ENCODE measurements at places on chromosomes 5 and 9.

DNA sequence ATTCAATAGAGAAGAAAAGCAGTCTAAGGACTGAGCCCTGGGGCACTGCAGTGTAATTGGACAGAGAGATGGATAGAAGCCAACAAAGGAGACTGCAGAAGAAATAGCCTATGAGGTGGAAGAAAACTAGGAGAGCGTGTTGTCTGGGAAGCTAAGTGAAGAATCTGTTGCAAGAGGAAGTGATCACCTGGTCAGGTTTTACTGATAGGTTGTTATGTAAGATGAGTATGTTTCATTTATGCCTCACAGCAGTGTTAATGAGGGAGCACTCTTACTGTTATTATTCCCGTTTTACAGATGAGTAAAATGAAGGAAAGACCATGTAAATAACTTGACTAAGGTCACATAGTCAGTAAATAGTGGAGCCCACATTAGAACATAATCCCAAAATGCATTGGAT, 80.0 kb upstream of the GRHPR start:
- no peak for DNase-seq

DNA sequence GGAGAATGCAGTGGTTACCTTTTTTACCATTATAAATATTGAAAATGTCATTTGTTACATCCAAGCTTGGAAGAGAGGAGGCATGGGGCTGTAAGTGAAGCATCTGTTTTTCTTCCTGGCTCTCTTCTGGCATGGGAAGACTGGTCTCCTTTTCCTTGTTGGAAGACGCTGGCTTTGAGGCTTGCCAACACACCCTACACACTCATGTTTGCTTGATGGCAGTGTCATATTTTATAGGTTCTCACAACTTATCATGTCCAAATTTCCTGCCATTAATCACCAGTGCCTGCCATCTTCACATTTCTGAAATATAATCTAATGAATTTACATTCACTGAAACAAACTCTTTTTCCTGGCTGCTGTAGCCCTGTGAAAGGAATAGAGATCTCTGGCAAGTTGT, 252.9 kb downstream of the MAN2A1 start:
- DNase-seq: no peak

DNA sequence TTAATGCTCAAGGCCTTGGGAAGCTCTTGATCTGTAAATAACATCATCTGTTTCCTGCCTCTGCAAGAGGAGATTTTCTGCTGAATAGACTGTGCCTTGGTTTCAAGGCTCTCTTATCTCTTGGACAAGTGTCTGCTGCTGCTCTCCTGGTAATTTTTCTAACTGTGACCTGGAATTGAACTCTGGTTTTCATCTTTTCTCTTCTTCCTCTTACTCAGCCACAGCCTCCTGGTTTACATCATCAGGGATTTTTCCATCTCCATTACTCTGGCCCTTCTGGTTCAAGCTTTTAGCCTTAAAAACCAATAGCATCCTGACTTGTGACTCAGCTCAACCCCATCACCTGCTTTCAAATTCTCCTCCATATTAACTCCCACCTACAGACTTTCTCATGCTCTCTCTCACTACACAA, 49.6 kb upstream of the ITGA1 start:
- no peak for DNase-seq

- DNase-seq: no peak
Measured at GRCh38 chr5:16140944-16141343, 38.6 kb downstream of the MARCHF11 start.

DNA sequence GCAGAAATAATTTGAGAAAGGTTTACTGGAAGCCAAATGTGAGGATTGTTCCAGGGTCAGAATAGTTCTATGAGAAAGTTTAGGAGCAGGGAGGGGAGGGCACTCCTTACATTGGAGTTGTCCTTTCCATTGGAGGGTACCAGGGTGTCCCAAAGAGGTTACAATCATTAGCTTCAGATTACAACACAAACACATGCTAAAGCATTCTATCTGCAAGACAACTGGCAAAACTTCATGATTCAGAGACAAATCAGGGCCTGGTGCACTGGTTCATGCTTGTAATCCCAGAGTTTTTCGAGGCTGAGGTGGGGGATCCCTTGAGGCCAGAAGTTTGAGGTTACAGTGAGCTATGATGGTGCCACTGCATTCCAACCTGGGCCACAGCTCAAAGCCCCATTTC, 51.8 kb downstream of the NSUN2 start:
- no peak for DNase-seq

DNA sequence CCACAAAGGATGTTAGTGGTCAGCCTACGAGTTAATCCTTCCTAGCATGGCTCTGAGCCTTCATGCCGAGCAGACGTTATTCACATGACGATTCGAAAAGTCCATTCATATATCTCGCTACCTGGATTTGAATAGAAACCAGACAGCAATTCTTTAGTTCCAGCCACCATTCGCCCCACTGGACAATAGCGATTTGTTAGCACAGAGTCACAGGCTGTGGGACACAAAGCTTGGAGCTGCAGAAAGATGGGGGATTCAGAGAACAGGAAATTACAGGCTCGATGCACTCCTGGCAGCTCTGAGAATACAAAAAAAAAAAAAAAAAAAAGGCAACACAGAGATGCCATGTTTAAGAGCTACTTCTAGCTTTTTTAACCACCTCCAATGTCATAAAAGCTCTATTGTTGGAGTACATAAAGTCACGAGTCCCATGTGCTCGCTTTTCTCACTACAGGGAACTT, 110.7 kb downstream of the NR6A1 start:
- DNase-seq: peak; percentile 81

DNA sequence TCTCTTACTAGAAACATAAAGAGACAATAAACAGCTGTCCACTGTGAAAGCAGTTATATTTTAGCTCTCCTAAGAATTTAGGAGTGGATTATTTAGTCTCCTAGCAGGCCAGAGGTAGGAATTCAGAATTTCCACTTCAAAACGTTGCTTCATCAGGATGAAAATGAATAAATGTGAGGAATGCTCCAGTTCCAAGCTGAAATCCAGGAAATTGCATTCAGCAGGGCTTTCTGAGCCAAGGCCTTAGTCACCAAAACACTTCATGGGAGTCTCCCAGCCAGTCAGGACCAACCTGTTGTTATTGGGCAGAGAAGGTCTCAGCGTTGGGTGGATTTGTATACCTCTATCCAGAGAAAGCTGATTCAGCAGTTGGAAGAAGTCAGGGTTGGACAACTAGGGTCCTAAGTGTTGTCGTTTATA, 1040.3 kb downstream of the TLE1 start:
- peak; percentile 75 for DNase-seq

- DNase-seq: no peak
Measured at GRCh38 chr5:124738681-124739633, 7.5 kb downstream of the ZNF608 start.

DNA sequence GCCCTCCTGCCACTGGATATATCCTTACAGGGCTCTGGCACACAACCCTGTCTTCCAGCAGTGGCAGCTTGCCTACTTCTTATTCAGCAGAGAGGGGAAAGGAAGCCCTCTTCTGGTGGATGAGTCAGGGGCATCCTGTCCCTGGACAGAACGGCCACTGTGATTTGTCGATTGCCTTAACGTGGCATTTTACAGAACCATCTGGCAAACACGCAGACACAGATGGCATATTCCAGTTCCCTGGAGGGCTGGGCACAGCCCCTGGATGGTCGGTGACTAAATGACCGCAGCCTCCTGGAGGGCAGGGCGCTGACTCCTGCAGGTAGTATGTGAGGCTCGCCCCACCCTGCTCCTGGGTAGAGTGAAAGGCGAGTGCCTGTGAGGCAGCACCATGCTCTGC, 62.1 kb downstream of the DCP2 start:
- no peak for DNase-seq

DNA sequence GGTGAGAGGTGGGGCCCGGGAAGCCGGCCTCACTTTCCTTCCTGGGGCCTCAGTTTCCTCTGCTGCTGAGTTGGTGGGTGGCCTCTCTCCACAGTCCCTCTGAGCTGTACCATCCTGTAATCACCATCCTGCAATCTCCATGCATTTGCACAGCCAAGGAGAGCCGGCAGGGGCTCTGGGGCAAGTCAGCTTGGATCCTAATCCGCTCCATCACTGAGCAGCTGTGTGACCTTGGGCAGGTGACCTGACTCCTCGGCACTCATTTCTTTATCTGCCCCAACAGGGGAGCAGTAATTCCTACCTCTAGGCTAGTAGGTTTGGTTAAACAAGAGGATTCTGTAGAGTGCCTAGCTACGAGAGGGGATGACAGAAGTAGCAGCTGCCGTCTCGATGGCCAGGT, 88.2 kb upstream of the ZNF618 start:
- no peak for DNase-seq

- DNase-seq: no peak
Measured at GRCh38 chr5:62560786-62561185, 17.8 kb upstream of the LRRC70 start.

GRCh38 chr9:120668399-120668798, 45.9 kb downstream of the MEGF9 start:
- no peak for DNase-seq

GRCh38 chr5:45411971-45412612, 284.1 kb downstream of the HCN1 start:
- peak; percentile 3 for DNase-seq

DNA sequence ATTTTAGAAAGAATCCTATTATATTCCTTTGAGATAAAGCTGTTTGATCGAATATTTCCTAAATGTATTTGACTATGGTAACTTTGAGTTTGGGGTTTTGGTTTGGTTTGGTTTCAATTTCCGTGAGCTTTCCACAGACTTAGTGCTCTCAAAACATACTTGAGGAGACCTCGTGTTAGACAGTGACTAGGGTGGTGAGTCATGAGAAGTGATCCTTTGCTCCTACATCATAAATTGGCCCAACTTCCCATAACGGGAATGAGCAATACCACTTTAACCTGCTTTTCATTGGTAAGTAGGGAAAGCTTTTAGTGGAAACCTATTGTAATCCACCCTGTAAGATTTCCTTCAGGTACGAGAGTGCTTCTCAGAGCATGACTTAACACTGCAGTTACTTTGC, 3.8 kb upstream of the RASEF start:
- no peak for DNase-seq

DNA sequence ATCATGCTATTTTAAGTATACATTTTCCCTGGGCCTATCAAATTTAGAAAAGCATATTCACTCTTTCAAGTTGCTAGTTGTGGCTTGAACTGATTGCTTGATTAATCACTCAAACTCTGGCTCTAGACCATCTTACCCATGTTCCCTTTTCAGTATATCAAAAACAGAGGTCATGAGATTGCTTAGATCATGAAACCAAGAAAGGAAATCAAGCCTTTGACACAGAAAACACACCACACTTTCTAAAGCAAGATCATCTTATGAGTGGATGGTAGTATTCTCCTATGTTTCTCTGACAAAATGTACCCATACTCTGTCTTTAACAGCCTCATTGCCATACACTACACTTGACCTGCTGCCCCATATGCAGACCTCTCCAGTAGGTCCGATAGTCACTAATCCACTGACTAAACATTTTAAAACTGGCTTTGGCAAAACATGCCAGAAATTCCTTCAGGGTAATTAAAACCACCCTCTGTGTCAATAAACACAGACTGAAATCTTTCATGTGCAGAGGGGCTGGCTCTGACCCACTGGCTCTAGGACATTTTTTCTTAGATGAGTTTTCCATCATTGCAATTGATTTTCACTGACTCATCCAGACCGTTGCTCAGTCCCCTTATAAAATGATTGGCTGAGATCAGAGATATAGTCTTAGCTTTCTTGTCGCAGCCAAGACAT, 18.2 kb downstream of the PPP2R2B start:
- DNase-seq: no peak

DNA sequence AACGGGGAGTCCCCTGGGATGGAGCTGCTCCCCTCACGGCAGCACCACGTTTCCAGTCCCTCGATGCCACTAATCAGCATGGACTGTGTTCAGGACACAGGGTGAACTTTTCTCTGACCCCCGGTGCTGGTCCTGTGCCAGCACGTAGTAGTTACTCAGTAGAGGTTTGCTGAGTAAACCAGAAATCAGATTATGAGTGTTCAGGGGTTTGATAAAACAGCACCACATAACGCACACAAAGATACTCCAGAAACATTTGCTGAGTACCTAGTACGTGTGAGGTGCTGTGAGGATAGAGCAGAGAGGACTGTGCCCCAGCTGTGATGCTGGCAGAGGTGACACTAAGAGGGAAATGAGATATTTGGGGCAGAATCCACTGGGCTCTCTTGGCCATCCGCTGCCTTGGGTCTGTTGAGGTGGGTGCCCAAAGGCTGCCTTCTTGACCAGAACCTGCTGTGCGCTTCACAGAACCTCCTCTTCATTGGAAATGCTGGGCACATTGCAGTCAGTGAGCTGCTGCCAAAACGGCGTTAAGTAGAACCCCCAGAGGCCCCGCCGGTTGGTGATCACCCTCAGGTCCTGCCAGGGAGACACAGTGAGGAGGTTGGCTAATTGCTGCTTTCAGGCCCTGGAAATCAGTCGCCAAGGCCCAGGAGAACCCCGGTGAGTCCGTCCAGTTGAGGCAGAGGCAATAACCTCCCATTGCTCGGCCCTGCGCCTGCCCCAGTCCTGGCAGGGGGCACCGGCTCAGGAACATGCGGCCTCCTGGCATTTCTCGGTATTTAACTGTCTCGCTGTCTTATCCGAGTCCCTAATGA, 49.4 kb downstream of the NEURL1B start:
- no peak for DNase-seq

GRCh38 chr5:78103232-78103918, 191.1 kb downstream of the AP3B1 start:
- no peak for DNase-seq

DNA sequence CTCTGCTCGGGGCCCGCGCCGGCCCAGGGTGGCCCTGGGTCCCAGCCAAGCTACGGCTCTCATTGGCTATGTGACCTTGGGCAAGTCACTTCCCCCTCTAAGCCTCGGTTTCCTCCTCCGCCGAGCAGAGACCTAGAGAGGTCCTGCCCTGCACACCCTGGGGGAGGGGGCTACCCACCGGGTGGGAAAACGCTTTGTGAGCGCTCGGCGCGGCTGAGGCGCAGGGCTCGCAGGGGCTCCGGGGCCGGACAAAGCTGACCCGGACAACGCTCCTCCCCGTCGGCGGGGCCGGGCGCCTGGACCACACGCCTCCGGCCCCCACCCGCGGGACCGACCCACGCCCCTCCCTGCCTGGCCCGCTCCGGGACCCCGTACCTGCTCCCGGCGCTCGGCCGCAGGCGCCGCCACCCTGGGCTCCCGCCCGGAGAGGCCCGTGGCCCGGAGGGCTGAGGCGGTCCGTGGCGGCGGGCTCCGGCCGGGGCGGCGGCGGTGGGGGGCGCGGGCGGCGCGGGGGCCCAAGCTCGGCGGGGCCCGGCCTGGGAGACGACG, 85.7 kb upstream of the MELK start:
- peak; percentile 74 for DNase-seq

DNA sequence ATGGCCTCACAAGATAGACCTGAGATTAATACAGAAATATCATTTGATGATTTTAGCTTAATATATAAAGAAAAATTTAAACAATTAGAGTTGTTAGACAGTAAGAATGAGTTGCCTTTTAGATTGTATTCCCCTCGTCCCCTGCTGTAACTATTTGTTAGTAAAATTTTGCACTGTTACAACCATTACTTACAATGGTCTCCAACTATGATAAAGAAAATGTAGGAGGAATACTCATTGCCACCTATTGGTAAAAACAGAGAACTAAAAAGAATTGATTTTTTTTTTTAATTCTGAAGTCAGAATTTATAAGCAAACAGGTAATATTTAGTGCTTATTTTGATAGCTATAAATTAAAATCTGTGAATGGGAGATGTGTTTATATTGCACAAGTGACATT, 937.6 kb downstream of the TLE4 start:
- no peak for DNase-seq

- peak; percentile 65 for DNase-seq
Measured at GRCh38 chr9:81682797-81683196, 6.5 kb downstream of the TLE1 start.

All from stomach (tissue), 19 donors.